ENCODE measurements at places on chromosomes 1 and 21.
A peak's percentile ranks its signal among the peaks of the same experiment; 100 is the strongest.

GRCh38 chr1:47629201-47629600, 191.4 kb downstream of the FOXD2 start:
- no peak for DNase-seq

- DNase-seq = peak; percentile 76
These were observed 51.4 kb downstream of the RHBG start for GRCh38 chr1:156420205-156421061.

DNA sequence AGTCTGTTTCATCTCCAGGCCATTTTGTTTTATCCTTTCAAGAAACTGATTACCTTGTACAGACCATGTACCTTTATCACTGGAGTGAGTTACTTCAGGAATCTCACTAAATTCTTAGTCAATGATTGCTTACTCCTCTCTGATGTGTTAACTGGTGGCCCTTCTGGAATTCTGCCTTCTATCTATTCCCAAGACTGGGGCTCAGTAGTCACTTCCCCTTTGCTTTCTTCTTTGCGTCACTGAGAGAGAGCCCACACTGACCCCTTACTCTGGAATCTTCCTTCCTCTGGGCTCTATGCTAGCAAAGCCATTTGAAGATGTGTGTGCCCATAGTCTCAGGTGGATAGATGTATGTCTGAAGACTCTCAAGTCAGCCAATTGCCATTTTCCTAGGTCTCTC, 34.6 kb downstream of the XCL2 start:
- DNase-seq = no peak

DNA sequence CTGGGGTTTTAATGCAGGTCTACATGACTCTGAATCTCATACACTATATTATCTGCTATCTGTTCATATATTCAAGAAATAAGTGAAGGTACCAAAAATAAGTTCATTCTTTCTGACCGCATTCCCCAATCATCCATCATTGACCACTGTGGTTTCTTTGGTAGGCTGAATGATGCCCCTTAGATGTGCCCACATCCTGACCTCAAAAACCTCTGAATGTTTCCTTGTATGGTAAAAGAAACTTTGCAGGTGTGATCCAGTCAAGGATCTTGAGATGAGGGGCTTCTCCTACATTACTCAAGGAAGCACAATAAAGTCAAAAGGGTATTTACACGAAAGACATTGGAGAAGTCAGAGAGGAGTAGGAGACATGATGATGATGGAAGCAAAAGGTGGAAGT, 60.6 kb upstream of the LRRC8B start:
- no peak for DNase-seq

DNA sequence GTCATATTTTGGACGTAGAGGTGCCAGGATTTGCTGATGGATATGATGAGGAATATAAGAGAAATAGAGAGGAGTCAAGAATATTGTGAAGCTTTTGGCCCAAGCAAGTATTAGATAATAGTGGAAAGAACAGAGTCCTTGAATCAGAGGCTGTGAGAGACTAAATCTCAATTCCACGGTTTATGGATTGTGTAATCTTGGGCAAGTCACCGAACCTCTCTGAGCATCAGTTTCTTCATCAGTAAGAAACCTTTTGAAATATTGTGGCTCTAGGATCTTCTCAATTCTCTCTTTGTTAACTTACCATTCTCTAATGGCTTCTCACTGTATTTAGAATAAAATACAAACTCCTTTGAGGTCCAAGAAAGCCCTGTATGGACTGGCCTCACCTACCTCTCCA, 77.6 kb downstream of the RPS6KA1 start:
- DNase-seq = peak; percentile 94

- no peak for DNase-seq
These were observed 9.0 kb upstream of the VHLL start for GRCh38 chr1:156308078-156308477.

GRCh38 chr1:54857746-54858561, 29.0 kb downstream of the DHCR24 start:
- DNase-seq = no peak

GRCh38 chr21:45352621-45353139, 52.3 kb upstream of the COL18A1 start:
- DNase-seq = no peak

GRCh38 chr1:240790856-240791255, 178.9 kb upstream of the GREM2 start:
- DNase-seq = no peak

GRCh38 chr1:41905093-41905675, 13.5 kb downstream of the HIVEP3 start:
- no peak for DNase-seq

DNA sequence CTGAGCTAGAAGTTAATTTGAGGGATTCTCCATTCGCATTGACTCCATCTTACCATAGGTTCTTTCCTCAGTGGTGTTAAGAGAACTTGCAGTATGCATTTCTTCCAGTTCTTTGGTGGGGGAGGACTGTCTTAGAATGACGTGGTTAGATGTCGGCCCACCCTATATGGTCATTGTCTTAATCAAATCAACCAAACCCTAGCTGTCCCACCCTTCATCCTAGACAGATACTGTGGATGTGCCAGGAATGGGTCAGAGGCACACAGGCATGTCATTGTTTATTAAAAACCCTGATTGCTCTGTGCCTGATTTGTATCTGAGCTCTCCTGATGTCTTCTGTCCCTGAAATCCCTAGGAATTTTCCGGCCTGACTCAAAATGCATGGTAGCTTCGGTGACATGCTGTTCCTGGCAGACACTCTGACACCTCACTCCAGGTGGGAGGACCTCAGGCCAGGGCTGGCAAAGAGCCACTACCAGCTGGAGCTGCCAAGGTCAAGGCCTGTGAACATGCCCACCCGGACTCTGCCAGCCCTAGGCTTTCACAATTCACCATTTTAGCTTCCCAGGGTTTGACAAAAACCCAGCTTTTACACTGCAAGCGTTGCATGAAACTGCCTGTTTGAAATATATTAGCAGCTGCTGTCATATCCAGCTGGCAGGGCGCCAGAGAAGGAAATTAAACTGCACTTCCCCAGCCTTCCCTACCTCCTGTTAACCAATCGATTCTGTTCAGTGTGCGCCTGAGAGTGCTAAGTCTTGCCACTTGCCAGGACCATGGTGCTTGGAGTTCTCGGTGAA, 134.0 kb downstream of the FAM78B start:
- no peak for DNase-seq

DNA sequence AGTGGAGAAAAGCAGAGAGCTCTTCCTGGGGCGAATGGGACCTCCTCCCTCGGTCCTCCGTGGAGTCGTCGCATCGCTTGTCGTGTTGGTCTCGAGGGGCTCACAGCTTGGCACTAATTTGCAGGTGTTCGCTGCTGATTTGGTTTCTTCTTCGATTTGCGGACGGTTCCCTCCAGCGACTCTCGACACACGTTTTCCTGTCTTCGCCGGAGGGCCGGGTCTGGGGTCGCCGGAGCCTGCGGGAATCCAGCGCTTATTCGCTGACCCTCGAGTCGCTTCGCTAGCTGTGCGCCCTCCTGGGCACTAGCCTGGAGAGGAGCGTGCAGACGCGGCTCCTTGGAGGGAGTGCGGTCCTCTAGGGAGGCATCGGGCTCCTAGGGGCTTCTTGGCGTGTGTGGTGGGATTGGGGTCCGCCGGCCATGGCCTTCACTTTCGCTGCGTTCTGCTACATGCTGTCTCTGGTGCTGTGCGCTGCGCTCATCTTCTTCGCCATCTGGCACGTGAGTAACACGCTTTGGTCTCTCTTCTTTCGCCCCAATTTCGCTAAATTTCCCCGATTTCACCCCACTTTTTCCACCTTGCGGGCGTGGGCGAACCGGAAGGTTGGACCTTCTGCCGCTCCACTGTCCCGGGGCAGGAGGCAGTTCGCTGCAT, 766 bp downstream of the CNIH3 start:
- no peak for DNase-seq

- no peak for DNase-seq
These were observed 10.9 kb downstream of the KDF1 start for GRCh38 chr1:26949266-26949925.

- peak; percentile 39 for DNase-seq
These were observed 20.3 kb upstream of the TNFRSF1B start for GRCh38 chr1:12146343-12147112.

- DNase-seq = peak; percentile 93
These were observed 1.7 kb upstream of the NADK start for GRCh38 chr1:1779691-1780597.

DNA sequence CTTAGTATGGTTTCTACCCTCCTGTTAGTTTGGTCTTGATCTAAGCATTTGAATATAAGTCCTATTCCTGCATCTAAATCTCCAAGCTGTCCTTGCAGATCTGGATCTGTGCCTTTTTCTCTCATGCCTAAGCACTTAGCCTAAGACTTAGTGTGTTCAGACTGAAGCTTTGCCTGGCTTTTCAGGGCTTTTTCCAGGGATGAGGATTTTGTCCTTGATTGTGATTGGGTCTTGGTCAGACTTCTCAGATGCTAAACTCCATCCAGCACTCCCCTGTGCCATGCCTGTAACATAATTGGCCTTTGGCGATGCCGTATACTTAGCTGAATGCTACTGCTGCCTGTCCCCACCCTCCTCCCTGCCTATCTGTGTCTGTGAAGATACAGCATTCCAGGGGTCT, 98.1 kb upstream of the NRIP1 start:
- DNase-seq = no peak

DNA sequence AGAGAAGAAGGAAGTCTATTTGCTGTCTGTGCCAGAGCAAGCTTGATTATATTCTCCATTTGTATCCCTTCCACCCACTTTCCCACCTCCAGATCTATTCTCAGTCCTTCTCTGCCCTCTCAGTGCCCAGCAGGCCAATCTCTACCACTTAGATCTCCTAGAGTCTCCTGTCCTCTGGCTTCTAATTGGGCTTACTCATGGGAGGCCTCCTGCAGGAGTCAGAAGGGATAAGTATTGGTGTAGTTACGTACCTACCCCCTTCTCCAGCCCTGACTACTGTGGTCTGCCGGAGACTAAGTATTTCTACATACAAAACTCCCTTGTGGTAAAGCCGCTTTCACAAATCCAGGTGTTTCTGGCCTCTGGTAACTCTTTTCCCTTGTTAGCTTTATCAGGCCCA, 221.2 kb downstream of the PTGER3 start:
- DNase-seq = no peak

GRCh38 chr1:53927376-53927881, 18.1 kb downstream of the IFT25 start:
- no peak for DNase-seq

GRCh38 chr1:42136466-42136865, 16.7 kb upstream of the GUCA2B start:
- no peak for DNase-seq

- no peak for DNase-seq
These were observed 95.7 kb upstream of the VANGL1 start for GRCh38 chr1:115545791-115546733.

DNA sequence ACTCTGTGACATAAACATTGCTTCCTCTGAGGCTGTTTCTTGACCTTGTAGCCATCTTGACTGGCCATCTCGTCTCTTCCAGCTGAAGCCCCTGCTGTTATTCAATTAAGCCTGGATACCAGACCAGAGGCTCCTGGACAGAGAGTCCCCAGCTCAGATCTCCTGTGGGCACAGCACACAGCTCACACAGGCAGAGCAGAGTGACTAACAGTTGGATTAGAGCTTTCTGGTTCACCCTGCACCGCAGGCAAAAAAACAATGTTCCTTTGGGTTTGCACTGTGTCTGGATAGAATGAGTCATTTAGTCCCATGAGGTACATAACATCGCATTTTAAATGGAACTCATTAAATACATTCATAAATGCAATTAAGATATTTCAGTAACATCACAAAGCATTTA, 33.4 kb upstream of the USH2A start:
- no peak for DNase-seq

- no peak for DNase-seq
These were observed 13.4 kb upstream of the PKP1 start for GRCh38 chr1:201269900-201270410.

GRCh38 chr1:117925981-117926380, 3.4 kb downstream of the GDAP2 start:
- peak; percentile 46 for DNase-seq

DNA sequence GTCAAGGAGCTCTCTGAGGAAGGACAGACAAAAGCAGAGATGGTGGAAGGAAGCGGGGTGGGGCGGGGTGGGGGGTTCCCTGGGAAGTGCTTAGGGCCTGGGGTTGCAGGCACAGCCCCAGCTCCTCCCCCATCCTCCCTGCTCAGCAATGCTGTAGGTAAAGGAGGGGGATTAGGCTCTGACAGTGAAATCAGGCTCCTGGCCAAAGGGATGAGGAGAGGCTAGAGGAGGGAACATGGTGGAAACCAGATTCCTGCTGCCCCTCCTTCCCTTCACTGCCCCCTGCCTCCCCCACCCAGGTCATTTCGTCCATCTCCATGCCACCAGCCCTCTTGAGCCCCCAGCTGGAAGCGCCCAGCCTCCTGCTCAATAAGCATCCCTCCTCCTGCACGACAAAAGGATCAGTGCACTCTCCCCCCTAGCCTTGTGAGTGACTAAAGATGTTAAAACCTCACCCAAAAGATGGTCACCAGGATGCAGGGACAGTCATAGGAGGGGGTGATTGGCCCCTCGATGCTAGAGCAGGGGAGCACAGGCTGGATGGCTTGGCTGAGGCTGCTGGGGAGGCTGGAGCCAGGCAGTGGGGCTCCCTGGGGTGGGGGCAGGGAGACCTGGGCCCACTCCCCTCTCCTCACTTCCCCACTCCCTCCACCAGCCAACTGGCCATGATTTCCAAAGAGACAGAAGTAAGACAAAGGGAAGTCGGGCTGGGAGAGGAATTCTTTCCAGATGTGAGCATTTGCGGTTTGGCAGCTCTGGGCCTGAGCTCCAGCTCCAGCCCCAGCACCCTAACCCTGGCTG, 2.2 kb upstream of the CRABP2 start:
- no peak for DNase-seq

DNA sequence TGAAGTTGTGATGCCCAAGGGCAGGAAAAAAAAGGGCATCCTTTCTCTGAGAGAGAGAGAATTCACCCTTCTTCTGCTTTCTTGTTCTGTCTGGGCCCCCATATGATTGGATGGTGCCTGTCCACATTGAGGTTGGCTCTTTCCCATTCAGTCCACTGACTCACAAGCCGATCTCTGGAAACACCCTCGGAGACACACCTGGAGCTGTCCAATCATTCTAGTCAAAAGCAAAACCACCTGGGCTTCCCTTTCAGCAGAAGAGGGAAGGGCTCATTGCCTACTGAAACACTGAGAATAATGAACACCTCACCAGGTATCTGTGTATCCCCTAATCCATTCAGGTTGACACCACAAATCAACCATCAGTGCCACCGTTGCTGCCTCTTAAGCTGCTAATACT, 103.7 kb upstream of the GNG12 start:
- DNase-seq = no peak

GRCh38 chr1:51661081-51661518, 44.2 kb downstream of the OSBPL9 start:
- no peak for DNase-seq

GRCh38 chr1:35715568-35716002, 3.1 kb downstream of the C1orf216 start:
- peak; percentile 59 for DNase-seq

DNA sequence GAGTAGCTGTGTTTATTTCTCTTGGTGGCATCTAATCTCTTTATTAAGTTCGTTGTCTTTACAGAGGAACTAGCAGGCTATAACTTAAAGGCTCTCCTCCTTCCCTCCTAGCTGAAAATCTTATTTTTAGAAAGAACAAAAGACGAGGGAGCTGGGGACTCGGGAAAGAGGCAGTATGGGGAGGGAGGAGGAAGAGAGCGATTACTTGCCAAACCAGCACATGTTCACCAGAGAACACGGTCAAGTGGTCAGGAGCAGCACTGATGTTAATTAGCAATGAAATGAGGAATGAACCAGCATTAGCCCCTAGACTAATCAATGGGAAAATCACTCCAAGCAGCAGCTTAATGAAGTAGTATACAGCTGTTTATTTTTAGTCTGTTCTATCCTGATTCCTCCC, 171.3 kb upstream of the ESRRG start:
- no peak for DNase-seq

Data from CD14-positive monocyte (primary cell).